Lower lobe of right lung (tissue), 2 donors: ENCODE measurements at places on chromosomes 6 and 20. TPM values are rescaled to one million over a fixed set of nuclear protein-coding genes. Genes with fewer than 3 reads are reported as not detected.

GRCh38 chr6:41071501-41071922, 644 bp downstream of the OARD1 start:
- peak; percentile 87 for DNase-seq

DNA sequence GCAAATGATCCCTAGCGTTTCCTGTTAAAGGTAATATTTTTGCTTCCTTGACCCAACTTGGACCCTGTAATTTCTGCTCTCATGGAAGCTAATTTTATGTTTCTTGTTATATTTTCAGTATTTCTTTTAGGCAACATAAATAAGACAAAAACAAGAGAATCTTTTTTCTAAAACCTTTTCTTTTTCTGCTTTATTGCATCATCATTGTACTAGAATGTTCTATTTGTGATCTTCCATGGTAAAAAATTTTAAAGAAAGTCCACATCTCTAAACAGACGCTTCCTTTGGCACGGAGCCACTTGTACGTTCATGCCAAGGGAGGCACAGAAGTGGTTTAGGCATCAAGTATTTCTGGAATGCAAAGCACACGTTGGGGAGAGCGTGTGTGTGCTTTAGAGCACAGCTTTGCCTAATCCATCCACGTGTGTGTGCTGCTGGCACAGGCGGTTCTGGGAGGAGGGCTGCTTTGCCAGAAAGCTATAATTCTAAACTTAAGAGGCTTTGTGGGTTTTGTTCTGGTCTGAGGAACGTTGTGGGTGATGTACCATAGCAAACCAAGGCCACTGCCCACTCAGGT, 98.3 kb downstream of the SASH1 start:
- DNase-seq: peak; percentile 76

- DNase-seq: no peak
Observed at GRCh38 chr20:10642856-10643559, 30.8 kb downstream of the JAG1 start.

GRCh38 chr20:5401277-5401875, 84.6 kb upstream of the PROKR2 start:
- DNase-seq: no peak

DNA sequence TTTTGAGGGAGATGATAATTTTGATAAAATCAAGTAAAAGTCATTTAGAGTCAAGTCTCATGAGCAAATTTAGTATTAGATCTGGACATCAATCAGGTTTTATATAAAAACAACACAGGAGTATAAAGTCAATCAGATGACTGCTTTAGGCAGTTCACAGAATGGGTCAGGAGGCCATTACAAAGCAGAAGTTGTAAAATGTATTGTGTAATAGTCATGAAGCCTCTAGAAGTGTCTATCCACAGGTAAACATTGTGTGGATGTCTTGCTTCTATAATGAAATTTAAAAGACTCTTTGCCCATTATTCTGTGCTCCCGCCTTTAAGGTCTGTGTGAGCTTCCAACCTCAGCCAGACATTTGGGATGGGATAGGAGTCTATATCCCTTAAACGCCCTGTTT, 28.8 kb downstream of the MAP7 start:
- DNase-seq: no peak

- DNase-seq: no peak
Observed at GRCh38 chr6:36235309-36235708, 34.6 kb upstream of the PNPLA1 start.

- DNase-seq: no peak
Observed at GRCh38 chr6:137700161-137700560, 166.9 kb upstream of the TNFAIP3 start.

GRCh38 chr6:90118581-90118980, 178.1 kb downstream of the BACH2 start:
- no peak for DNase-seq

- DNase-seq: no peak
Observed at GRCh38 chr6:29813809-29814208, 13.8 kb upstream of the HLA-G start.

- DNase-seq: no peak
Observed at GRCh38 chr6:107943626-107944439, 14.2 kb downstream of the SEC63 start.

GRCh38 chr6:47138046-47138445, 95.9 kb upstream of the ADGRF1 start:
- DNase-seq: no peak

GRCh38 chr6:45916692-45917091, 99.0 kb downstream of the CLIC5 start:
- no peak for DNase-seq

- DNase-seq: no peak
Observed at GRCh38 chr6:117346142-117346930, 79.4 kb downstream of the ROS1 start.

GRCh38 chr20:50226093-50226974, 35.7 kb downstream of the CEBPB start:
- peak; percentile 90 for DNase-seq

DNA sequence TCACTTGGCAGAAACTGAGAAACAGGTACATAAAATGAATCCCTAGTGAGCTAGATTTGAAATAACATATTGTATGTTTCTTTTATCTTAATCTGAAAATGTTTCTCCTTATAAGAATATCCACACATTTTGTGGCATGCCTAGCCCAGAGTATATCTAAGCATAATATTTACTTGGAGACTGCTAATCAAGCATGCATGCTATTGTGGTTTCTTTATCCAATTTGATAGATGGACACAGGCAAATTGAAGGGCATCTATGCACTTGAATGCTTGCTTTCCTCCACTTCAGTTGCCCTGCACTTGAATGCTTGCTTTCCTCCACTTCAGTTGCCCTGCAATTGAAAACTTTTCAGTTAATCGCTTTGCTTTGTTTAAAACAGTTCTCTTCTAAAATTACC, 729.8 kb downstream of the TBC1D32 start:
- no peak for DNase-seq

GRCh38 chr6:4950836-4951533, 52.9 kb downstream of the RPP40 start:
- no peak for DNase-seq

DNA sequence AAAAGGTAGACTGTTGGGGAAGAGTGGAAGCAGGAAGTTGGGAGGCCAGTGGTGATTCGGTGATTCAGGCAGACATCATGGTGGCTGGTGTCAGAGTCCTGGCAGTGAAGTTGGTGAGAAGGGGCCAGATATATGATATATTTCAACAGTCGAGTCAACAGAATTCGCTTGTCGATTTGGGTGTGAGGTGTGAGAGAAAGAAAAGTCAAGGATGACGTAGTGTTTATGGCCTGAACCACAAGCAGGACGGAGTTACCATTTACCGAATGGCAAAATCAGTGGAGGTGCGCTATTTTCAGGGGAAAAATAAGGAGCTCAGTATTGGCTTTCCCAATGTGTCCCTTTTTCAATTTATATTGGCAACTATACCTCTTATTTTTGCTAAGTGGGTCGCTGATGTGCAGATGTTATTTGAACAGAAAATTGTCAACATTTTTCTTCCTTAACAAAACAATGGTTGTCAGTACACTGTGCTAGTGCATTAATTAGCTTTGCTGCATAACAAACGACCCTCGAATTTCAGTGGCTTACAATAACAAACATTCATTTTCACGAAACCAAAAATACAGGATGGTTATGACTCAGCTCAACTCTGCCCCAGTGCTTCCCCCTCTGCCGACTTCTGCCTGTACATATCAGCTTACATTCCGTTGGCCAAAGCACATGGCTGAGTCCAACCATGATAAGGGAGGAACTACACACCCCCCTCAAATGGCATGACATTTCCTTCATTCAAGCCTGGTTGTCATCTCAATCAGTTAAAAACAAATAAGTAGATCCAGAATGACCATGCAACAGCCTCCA, 255.0 kb upstream of the ZFP64 start:
- DNase-seq: no peak

DNA sequence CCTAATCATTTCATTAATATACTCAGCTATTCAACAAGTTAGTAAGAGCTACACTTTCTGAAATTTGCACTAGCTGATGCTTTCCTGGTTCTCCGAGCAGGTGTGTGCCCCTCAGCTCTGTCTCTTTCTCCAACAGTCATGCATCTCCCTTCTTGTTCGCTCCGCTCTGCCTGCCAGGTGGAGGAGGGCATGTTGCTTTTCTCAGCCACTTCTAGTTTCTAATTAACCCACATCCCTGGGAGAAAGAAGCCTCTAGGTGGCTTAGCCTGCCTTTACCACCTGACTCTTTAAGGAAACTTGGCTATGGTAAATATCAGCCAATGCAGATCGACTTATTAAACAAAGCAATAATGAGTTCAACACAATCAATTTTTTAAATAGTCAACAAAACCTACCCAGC, 34.2 kb downstream of the LRFN2 start:
- DNase-seq: no peak

- DNase-seq: no peak
Observed at GRCh38 chr20:43558412-43559146, at the start of gene SGK2. TSS of gene SGK2 (plus strand) at chr20:43559027. CDS start at chr20:43566496, 7,469 bp downstream.

DNA sequence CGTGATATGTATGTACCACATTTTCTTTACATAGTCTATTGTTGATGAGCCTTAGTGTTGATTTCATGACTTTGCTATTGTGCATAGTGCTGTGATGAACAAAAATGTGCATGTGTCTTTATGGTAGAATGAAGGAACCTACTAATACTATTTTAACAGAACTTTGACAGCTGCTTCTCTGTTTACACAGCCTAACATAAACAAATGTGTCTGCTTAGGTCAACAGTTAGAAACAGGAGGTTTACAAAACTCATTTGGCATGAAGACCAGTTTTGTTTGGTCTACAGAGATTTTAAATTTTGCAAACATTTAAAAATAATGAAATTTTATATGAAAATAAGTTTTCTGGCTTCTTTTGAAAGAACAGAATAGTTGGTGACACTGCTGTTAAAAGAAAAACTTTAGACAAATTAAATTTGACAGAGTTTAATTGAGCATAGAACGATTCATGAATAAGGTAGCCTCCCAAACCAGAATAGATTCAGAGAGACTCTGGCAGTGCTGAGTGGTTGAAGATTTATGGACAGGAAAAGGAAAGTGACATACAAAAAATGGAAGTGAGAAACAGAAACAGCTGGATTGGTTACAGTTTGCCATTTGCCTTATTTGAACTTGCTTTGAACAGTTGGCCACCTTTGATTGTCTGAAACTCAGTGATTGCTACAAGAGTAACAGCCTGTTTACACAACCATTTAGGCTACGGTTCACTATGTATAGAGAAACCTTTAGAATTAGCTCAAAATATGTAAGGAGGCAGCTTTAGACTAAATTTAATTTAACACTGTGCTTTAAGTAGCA, 715.8 kb upstream of the HS3ST5 start:
- no peak for DNase-seq

- DNase-seq: no peak
Observed at GRCh38 chr20:19079536-19080299, 132.7 kb upstream of the SLC24A3 start.

- peak; percentile 57 for DNase-seq
Observed at GRCh38 chr6:34237316-34237721, 646 bp downstream of the HMGA1 start.

GRCh38 chr6:157798851-157799250, 24.2 kb upstream of the SNX9 start:
- no peak for DNase-seq

Gene SCUBE3
- total RNA-seq: 0.56 TPM

Gene OR2B6
- total RNA-seq: not detected

Gene TSBP1
- not detected for total RNA-seq

Gene OXT
- total RNA-seq: not detected

Gene GGTLC1
- total RNA-seq: 57.2 TPM

Gene ZMYND8
- 57.6 TPM for total RNA-seq

Gene FAM184A
- total RNA-seq: 15.9 TPM

Gene OR2J3
- total RNA-seq: not detected

Gene TRIM31
- total RNA-seq: 0.62 TPM
